ENCODE measurements at places on chromosomes 7 and 10. TPM values are rescaled to one million over a fixed set of nuclear protein-coding genes. Genes with fewer than 3 reads are reported as not detected.

ZNF425 gene
- 2.8 TPM for total RNA-seq

PAPOLB gene
- total RNA-seq = under 0.01 TPM

DNA sequence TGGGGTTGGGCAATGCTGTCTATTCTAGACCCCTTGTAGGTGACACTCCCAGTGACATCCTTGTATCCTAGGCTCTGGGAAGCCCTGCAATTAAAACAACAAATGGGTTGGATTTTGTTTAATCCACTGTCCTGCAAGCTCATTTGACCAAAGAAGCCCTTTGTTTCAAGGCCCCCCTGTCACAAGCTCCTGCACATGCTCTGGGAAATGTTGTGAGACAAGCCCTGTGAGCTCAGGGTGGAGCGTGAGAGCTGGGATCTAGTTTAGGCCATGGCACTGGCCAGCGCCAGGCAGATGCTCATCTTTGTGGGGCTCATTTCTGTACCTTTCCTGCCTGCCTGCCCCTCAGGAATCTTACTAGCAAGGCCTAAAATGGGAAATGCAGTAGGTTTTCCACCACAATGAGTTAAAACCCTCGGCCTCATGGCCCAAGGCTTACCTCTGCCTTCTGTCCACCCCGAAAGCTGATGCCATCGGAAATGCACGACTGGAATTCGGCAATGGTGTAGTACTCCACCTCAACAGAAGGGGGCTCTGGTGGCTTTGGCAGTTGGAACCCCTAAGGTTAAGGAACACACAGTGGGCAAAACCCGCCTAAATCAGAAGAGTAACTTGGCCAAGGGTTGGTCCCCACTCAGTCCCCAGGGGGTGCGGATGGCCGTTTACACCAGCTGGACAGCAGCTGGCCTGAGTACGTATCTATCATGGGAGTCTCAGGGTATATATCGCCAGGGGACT is 112.0 kb downstream of the NEURL1 start:
- peak; percentile 43 for DNase-seq

DNA sequence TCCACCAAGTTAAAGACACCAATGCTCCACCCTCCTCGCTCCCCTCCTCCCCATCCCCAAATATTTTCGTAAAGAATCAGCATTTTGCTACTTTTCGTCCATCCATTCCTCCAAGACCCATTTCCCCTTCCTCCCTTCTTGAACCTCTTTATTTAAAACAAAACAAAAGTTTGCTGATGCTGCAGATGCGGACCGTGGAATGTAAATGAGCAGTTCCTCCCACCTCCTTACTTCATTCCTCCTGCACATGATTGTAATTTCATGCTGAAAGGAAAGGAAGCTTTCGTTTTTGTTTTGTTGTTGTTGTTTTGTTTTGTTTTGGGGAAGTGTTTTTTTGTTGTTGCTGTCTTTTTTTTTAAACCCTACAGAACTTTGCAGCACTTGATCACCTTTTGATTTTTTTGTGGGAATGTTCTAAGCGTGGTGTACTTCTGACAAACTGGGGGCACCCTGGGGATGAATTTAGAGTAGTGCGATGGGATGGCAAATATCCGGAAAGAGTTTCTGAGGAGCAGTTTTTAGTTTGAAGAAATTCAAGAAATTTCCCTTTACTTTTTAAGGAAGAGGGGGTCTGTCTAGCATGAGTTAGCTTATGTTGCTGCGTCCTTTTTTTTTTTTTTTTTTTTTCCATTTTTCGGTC is 177.3 kb downstream of the TCF7L2 start:
- DNase-seq = no peak

DNA sequence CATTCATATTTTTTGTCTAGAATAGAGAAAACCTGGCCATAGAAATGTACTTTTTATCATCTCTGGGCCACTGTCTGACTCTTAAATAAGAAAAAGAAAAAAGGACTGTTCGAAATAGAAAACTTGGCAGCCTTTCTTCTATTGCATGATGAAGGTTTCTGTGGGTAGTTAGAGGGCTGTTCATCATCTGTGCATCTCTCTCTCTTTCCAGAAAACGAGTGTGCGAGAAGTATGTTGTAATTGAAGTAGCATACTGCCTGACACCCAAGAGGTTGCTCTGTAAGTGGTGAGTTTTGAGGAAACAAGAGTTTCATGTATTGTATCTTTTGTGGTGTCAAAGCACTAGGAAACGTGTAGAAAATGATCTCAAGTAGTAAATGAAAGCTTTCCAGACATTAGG is 343.2 kb upstream of the TMEM229A start:
- DNase-seq = peak; percentile 2

GRCh38 chr7:20249920-20250319 is 32.7 kb upstream of the MACC1 start:
- no peak for DNase-seq

DNA sequence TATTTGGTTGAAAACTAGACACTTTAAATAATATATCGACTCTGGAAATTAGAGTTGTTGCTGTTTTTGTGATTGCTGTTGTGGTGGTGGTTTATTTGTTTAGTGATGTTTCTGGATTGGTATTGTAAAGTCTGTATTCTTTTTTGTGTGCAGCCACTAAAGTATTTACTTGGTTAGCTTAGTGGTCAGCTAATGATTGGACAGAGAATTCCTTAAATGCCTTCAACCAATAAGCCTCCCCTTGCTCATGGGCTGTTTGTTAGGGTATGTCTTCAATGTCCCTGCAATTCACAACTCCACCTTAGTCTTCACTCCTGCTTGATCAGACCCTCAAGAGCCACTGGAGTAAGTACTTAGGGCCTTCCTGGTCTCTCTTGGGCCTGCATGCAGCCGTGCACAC is 71.0 kb downstream of the PAXIP1 start:
- DNase-seq = peak; percentile 15

GRCh38 chr10:87864496-87865059 is 1.2 kb downstream of the PTEN start:
- DNase-seq = no peak

DNA sequence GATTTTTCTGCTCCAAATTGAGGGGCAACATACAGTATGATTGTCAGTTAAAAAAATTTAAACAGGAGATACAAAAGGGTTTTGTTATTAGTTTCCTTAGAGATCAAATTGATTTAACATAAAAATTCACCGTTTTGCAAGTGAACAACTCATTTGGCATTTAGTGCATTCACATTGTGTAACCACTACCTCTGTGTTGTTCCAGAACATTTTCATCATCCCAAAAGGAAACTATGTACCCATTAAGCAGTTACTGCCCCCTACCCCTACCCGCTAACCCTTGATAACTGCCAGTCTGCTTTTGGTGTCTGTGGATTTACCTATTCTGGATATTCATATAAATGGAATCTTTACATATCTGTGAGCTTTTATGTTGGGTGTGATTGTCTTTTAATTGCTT is 3.1 kb downstream of the ZRANB1 start:
- peak; percentile 52 for DNase-seq

DNA sequence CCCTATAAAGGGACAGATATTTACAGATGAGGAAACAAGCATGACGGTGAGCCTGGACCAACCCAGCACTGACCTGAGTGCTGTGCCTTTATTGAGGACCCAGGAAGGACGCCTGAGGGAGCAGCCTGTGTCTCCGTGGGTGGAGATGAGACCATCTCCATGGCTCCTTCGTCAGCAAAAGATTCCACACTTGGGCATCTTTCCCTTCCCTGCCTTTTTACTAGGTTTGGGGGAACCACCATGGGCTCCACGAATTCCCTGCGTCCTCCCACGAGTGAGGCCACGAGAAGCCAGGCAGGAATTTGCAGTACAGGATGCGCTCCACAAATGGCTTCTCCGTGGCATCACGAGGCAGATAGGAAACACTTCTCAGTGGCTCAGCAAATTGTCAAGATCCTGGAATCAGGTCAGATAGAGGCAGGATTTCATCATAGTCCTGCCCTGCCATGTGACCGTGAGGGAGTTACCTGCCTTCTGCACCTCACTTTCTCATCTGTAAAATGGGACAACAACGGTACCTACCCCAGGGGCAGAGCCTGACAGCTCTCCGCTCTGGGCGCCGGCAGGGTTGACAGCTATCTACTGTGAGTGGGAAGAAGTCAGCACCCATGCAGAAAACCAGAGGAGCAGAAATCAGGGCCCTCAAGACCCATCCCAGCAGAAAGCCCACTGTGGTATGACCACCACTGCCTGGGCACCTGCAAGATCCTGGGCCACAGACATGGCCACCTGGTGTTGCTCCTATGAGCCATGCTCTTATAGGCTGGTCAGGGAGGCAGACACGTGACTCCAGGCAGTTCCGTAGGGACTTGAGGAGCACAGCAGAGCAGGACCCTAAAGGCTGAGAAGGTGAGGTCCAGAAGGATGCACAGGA is 80.1 kb downstream of the GRID1 start:
- DNase-seq = no peak

DNA sequence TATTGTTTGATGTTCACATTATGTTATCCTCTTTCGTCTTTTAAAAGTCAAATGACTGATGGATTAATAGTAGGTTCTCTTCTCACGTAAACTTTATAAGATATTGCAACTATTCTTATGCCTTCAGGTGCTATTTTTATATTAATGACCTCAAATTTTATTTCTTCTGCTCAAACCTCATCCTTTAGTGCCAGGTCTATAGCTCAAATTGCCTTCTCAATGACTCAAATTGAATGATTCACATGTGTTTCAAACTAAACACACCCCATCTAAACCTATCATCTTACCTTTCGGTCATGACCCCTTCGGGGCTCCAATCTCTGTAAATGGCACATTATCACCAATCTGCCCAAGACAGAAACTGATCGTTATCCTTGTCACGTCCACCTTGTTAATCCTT is 22.0 kb upstream of the LIPF start:
- DNase-seq = peak; percentile 3

DNA sequence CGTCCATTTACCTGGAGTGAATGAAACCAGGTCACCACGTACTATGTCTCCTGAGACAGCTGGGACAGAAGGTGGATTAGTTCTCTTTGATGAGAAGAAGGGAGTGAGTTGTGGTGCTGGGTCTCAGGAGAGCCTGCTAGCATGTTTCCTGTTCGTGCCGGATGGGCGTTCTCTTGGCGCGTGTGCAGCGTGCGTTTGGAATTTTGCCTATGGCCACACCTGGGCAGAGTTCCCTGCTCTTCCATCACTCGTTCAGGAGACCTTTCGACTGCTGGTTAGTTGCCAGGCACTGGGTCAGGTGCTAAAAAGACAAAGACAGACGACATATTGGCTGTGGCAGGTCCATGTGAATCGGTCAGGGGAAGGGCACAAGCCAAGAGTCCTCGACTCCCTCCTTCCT is 90.3 kb downstream of the TRRAP start:
- DNase-seq = no peak

DNA sequence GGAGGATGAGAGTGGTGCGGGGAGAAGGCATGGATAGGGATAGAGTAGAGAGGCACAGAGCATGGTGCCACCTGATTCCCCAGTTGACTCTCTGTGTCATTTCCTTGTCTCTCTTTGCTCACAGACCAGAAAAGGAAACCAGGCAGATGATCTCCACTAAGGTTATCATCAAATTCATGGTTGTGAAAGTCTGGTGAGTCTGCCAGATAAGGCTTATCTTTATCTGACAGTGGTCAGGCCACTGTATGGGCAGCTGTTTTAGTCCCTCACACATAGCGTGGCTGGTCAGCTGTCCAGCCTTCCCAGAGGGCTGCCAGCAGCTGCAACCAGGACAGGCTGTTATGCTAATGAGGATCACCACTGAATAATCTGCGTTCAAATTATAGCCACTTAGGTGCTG is 99.0 kb downstream of the ADRA2A start:
- DNase-seq = no peak

DNA sequence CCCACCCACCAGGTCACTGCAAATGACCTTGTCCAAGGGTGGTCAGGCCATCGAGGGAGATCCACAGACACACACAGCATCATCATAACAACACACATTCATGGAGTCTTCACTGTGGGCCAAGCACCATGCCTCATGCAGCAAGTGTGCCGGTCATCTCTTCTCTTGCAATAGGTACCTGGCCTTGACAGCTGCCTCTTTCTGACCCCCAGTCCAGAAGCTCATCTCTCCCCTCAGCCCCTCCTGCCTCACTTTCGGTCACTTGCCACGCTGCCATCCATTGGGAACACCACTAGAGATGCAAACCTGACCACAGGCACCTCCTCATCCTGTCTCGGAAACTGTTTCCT is 75.9 kb downstream of the OAT start:
- DNase-seq = no peak

DNA sequence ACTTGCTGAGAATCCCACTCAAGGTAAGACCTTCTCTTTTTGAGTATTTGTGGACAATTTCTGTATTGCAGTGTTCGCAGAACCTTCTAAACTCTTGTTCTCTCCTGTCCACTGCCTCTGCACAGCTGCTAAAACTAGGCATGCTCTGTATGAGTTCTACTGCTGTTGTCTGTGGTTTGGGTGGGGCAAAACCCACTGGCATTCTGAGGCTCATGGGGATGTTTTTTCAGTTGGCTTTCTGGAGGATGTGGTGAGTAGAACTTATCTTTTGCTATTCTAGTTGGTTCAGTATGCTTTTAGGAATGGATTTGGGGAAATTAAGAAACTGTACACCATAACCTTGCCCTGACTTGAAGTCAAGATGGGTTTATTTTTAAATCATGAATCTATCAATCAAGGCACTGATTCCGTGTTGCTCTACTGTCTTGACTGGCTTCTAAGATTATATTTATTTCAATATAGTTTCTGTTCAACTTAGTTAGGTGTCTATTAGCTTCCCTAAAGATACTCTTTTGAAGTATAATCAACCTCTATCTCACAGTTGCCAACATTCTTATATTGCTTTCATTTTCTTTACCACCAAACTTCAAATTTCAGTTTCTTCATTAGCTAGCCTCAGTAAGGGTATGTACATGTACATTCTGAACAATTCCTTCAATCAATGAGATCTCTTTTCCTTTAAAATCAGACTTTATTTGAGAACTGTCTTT is 25.0 kb upstream of the C1GALT1 start:
- DNase-seq = peak; percentile 58

DNA sequence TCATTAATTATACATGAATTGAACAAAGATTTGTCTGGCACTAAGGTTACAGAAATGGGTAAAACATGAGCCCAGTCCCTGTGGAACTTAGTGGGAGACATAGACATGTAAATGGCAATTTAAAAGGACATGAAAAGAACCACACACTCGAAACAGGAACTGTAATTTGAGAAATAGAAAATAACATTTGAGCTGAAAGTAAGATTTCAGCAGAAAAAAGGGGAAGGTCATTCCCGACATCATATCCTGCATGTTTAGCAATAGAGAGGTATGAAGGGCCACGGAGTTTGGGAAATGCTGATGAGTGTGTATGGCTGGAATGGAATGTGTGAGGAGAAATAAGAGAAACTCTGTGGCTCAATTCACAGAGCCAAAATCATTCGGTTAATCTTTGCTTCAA is 175.4 kb upstream of the AHR start:
- DNase-seq = peak; percentile 94

- DNase-seq = no peak
These were observed 374.6 kb downstream of the CALN1 start for GRCh38 chr7:72037516-72037915.

Measured in IMR-90 (cell line).